ENCODE measurements at places on chromosomes 5 and 9.

DNA sequence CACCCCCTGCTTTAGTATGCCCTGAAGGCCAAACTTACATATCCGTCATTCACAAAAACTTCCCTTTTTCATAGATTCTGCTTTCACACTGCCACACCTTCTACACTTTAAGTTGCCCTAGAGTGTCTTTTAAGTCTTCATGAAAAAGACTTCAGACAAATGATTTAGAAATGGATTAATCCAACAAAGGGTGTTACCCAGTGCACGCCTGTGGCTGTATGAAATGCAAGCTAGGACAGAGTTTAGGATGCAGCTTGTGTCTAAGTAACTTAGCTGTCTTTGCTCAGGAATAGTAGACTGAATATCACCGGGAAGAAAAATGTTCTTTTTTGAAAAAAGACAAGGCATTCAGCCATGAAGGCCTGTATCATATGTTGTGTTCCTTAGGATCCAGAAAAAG is 210.0 kb downstream of the MPDZ start:
- no peak overlapping the region for H3K4me3 ChIP-seq
- no peaks in the 10 kb centered on the region for H3K27me3 ChIP-seq
- no peak for DNase-seq
- peaks cover 6% of the 10 kb centered on the region for H3K36me3 ChIP-seq
- H3K4me1 ChIP-seq: peaks cover 14% of the 10 kb centered on the region
- no peak overlapping the region for H3K27ac ChIP-seq

GRCh38 chr5:72328172-72328571 is 8.0 kb downstream of the PTCD2 start:
- no peaks in the 10 kb centered on the region for H3K27me3 ChIP-seq
- no peak overlapping the region for H3K27ac ChIP-seq
- peaks cover 39% of the 10 kb centered on the region for H3K36me3 ChIP-seq

GRCh38 chr9:92717201-92718085 is 47.2 kb downstream of the BICD2 start:
- peaks cover 19% of the 10 kb centered on the region for H3K36me3 ChIP-seq
- peaks cover 3% of the 10 kb centered on the region for H3K4me1 ChIP-seq
- no peaks in the 10 kb centered on the region for H3K27me3 ChIP-seq
- H3K27ac ChIP-seq: no peak overlapping the region
- H3K4me3 ChIP-seq: no peak overlapping the region

- no peaks in the 10 kb centered on the region for H3K27me3 ChIP-seq
- H3K4me3 ChIP-seq: no peak overlapping the region
- no peak for DNase-seq
- no peak overlapping the region for H3K27ac ChIP-seq
These were observed 336.9 kb downstream of the ENC1 start for GRCh38 chr5:74303578-74303977.

- no peaks in the 10 kb centered on the region for H3K27me3 ChIP-seq
- peaks cover 5% of the 10 kb centered on the region for H3K4me1 ChIP-seq
- no peak overlapping the region for H3K27ac ChIP-seq
- no peak overlapping the region for H3K4me3 ChIP-seq
These were observed 10.7 kb upstream of the SLC22A4 start for GRCh38 chr5:132283423-132284043.

DNA sequence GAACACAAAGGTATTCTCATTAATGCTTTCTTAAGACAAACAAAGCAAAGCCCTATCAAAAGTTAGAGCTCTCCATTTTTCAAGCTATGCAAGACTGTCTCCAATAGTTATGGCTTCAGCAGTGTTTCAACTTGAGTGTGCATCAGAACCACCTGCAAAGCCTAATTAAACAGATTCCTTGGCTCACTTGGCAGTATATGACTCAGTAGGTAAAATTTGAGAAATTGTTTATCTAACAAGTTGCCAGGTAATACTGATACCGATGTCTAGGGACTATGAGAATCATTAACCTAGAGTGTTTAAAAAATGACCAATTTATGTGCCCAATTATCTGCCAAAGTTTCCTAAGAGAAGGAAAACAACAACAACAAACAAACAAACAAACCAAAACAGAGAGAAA is 60.3 kb upstream of the PARP8 start:
- H3K4me3 ChIP-seq: no peak overlapping the region
- no peaks in the 10 kb centered on the region for H3K27me3 ChIP-seq
- no peaks in the 10 kb centered on the region for H3K36me3 ChIP-seq
- no peaks in the 10 kb centered on the region for H3K4me1 ChIP-seq

GRCh38 chr9:20726144-20726543 is 42.1 kb downstream of the FOCAD start:
- no peak for DNase-seq
- no peaks in the 10 kb centered on the region for H3K27me3 ChIP-seq
- no peak overlapping the region for H3K4me3 ChIP-seq
- H3K4me1 ChIP-seq: peaks cover 29% of the 10 kb centered on the region
- no peak overlapping the region for H3K27ac ChIP-seq
- peaks cover 40% of the 10 kb centered on the region for H3K36me3 ChIP-seq

DNA sequence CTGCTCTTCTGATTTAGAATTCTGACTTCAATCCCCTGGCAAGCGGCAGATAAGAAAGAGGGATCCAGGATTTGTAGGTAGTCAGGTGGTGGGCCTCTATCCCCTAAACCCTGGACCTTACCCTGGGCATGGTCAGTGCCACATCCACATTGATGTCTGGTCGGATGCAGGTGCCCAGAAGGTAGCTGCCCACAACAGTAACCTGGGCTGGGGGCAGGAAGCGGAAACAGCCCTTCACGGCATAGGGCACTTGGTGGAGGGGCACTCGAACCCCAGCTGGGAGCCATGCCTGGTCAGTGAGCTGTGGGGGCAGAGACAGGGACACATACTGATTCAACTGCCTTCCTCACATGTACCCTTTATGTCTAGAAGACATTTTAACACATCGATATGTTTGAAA is 3.8 kb downstream of the NOL6 start:
- no peak overlapping the region for H3K27ac ChIP-seq
- no peak for DNase-seq
- peaks cover 22% of the 10 kb centered on the region for H3K4me1 ChIP-seq
- H3K36me3 ChIP-seq: peaks cover 20% of the 10 kb centered on the region

All from mesothelial cell of epicardium (in vitro differentiated cells).